ENCODE measurements at places on chromosomes 3 and 15. TPM values are rescaled to one million over a fixed set of nuclear protein-coding genes. Genes with fewer than 3 reads are reported as not detected.

- no peak for DNase-seq
Observed at GRCh38 chr3:23329471-23330105, 126.5 kb downstream of the UBE2E2 start.

The GRK7 gene
- total RNA-seq, result not detected

DNA sequence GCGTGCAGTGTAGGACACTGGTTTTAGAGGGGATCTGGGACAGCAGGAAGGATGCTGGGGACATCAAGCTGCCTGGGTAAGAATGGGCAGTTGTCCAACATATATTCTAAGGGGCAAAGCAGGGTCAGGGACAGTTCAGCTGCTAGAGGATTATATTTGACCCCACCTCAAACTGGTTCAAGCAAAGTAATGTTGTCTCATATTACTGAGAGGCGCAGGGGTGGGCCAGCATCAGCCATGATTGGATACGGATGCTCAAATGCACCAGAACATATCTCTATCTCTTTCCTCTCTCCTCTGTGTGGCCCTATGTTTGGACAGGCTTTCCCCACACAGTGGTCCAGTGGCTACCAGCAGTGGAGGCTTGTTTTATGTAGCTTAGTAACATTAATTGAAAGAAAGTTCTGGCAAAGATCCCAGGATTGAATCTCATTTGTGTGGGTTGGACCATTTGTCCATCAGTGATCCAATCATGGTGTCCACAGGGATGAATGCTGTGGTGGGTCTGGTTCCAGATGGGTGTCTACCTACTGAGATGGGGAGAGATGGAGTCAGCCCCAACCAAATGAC is 49.8 kb upstream of the RGMA start:
- no peak for DNase-seq

- DNase-seq, result no peak
Observed at GRCh38 chr3:103167850-103168249, 733.0 kb downstream of the ZPLD1 start.

DNA sequence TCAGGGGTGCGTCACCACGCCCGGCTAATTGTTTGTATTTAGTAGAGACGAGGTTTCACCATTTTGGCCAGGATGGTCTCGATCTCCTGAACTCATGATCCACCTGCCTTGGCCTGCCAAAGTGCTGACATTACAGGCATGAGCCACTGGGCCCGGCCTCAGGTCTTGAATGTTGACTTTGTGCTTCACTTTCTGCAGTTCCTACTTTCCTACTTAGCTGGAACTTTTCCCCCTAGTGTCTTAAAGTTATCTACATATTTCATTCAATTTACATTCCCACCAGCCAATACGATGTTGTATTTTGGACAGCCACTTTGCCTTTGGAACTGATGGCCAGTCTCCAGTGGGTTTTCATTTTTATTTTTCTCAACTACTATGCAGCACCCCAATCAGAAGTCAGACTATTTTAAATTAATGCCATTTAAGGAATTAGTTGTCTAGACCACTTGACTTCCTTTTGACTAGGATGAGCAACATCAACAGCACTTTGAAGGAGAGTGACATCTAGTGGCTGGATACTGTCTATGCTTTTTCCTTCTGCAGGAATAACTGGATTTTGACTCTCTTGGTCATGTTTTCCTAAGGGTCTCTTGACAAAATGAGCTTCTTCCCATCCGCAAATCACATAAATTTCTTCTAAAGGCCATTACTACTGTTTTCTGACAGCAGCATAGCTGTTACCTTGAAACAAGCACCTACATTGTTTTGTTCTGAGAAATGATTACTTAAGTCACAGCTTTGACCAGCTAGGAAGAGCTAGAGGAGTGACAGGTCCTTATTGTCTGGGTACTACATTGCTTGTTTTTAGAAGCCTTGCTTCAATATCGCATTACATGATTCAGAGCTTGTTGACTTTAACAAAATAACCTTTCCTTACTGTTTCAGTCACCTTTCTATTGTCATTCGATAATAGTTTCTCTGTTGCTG is 140.2 kb downstream of the ITPR1 start:
- no peak for DNase-seq

GRCh38 chr3:125378762-125379161 is 3.6 kb upstream of the ZNF148 start:
- DNase-seq, result no peak

DNA sequence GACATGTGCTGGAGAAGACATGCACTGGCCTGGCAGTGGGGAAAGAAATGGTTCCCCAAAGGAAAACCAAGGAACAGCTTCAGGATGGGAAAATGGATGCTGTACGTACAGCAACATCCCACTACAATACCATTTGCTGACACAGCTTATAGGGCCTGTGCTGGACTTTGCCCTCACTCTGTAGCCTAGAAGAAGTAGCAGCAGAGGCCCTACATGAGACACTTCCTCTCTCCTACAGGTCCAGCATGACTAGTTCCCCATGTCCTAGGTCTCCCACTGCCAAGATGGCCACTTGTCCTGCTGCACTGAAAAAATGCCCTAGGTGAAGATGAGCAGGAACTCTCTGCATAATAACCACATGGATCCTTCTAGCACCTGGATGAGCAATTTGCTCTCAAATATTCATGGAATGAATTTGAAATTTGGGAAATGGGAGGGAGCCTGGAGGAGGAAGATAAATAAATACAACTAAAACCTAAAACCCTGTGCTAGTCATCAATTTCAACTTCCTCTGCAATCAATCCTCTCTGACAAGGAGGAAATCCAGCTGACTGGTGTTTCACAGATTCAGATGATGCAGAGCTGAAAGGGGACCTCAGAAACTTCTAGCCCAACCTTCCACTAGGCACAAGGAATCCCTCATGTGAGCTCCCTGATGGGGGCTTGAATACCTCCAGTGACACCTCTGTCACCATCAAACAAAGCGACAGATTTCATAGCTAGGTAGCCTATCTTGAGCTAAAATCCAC is 514.3 kb upstream of the PPP2R3A start:
- no peak for DNase-seq

GRCh38 chr3:74129056-74129455 is 485.4 kb downstream of the CNTN3 start:
- DNase-seq, result no peak

GRCh38 chr3:151410891-151411559 is 26.5 kb upstream of the P2RY12 start:
- DNase-seq, result no peak

All from left colon (tissue), 2 donors.